ENCODE measurements at places on chromosomes 4 and X.
A peak's percentile ranks its signal among the peaks of the same experiment; 100 is the strongest.

DNA sequence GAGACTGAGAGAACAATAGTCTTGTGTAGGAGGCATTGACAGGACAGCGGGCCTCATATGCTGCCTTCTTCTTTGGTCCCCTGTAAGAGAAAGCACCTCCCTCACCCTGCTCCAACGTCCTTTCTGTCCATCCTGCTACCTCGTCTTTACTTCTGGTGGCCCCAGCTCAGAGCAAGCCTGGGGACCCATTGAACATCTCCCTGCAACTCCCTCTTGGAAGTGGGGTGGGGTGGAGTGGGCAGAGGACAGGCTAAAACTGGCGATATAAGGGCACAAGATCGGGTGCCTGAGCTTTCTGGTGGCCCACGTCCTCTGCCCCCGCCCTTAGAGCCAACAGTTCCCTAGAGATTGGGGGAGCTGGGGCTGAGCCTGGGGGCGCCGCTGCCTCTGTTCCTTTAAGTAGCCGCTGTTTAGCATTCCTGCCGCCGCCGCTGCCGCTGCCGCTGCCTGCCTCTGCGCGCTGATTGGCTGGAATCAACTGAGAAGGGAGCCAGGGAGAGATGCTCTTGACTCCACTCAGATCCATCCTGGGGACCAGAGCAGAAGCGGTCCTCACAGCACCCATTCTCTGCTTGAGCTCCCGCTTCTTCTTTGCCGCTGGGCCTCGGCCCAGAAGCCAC, at the start of gene DLG3:
Gene DLG3 (plus strand): TSS at position 510 of the 620 bp plus-strand sequence. CDS start 367 bp downstream, outside the sequence.
- DNase-seq: no peak

- no peak for DNase-seq
These were observed 252.6 kb downstream of the CBR4 start for GRCh38 chr4:168757500-168757899.

DNA sequence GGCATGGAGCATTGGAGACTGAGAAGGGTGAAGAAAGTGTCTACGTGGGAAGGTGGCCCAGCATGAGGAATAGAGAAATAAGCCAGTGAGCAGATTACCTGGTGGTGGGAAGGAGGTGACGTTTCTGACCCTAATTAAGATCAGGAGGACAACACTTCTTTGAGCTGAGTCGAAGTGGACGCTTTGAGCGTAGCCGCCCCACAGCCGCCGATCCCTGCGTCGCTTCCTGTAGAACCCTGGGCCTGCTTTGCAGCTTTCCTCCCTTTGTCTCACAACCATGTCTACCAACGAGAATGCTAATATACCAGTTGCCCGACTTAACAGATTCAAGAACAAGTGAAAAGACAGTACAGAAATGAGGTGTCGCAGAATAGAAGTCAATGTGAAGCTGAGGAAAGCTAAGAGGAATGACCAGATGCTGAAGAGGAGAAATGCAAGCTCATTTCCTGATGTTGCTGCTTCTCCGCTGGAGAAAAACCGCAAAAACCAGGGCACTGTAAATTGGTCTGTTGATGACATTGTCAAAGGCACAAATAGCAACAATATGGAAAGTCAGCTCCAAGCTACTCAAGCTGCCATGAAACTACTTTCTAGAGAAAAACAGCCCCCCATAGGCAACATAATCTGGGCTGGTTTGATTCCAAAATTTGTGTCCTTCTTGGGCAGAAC, 6.4 kb upstream of the ANTXR2 start:
- DNase-seq: peak; percentile 36

DNA sequence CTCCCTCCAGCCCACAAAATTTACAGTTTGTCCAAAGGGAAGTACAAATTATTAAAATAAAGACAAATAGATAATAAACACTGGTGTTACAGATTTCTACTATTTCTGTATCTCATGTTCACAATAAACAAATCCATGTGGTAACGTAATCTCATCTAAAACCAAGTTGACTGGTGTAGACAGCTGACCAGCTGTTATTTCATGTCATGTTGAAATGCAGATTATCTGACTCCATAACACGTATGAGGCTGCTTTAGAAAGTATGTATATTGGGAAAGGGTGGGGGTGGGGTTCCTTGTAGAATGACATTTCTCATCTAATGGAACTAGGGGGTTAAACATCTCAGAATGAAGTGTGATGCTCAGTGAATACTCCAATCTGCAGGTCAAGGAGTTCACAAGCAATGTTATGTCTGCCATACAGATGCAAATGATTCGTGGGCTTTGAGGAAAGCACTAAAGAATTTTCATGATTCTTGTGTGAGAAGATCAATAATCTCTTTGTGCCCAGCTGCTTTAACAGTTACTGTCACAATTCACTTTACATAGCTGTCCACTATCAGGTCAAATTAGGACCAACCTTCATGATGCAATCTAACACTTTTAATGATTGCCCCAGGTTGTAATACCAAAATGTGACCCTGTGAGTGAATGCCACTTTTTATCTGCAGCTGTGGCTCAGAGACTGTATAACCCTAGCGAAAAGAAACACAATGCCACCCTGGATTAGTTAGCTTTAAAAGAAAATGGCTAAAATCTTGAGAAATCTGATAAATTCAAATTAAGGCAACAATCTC, 114.0 kb downstream of the ENOX2 start:
- DNase-seq: no peak

DNA sequence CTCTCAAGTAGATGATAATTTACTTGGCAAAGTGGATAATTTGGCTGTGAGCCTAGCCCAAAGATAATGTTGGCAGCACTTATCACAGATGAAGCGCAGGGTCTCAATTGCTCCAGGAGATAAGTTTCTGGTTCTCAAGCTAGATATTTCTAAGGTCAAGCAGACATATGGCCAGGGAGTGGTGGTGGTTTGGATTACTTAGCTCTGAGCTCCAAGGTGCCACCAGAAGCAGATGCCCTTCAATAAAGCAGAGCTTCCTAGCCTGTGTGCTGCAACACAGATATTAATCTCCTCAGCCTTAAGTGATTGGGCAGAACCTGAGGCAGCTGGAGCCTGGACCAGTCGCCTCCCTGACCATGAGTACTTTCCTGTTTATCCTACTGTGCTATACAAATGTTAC, 79.2 kb upstream of the NALF2 start:
- DNase-seq: no peak

DNA sequence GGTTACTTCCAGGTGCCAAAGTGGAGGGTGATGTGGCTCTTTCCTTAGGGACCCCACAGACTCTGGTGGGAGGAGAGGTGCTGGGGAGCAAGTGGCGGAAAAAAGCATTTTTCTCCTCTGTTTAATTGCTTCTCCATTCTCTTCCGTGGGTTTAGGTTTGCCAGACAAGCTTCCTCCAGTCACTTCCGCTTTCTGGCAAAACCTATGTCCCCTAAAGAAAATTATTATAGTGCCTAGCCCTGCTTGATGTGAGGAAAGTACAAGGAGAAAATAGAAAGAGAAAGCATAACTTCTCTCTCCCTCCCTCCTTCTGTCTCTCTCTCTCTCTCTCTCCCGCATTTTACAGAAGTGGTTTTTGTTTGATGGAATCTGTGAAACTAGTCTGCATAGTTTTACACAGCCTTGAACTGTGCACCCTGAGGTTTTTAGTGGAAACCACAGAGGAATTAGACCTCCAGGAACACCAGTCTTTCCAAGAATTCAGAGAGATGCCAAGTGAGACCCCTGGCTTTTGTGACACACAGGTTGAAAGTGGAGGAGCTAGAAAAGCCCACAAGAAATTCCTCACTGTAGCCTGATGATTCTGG, 231.1 kb upstream of the ANXA3 start:
- DNase-seq: peak; percentile 63

- peak; percentile 66 for DNase-seq
These were observed 694 bp downstream of the PDS5A start for GRCh38 chr4:39976945-39977488.

DNA sequence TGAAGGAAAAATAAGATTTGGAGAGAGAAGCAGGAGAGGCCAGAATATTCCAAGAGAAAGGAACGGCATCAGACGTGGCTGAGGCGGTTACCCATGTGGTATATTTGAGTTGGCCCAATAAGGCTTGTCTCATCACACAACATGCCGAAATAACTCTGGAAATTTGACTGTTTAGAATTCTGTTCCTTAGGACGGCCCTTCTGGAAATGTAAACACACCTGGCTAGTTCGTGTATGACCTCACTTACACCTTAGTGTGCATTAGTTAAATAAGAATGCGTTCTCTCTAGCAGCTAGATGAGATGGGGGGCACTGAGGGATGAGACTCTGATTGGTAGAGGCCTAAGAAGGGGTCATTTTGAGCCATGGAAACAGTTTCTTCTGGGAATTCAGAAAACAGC, 33.2 kb upstream of the PLAC1 start:
- no peak for DNase-seq

- DNase-seq: no peak
These were observed 7.4 kb downstream of the DMP1 start for GRCh38 chr4:87657525-87657924.

DNA sequence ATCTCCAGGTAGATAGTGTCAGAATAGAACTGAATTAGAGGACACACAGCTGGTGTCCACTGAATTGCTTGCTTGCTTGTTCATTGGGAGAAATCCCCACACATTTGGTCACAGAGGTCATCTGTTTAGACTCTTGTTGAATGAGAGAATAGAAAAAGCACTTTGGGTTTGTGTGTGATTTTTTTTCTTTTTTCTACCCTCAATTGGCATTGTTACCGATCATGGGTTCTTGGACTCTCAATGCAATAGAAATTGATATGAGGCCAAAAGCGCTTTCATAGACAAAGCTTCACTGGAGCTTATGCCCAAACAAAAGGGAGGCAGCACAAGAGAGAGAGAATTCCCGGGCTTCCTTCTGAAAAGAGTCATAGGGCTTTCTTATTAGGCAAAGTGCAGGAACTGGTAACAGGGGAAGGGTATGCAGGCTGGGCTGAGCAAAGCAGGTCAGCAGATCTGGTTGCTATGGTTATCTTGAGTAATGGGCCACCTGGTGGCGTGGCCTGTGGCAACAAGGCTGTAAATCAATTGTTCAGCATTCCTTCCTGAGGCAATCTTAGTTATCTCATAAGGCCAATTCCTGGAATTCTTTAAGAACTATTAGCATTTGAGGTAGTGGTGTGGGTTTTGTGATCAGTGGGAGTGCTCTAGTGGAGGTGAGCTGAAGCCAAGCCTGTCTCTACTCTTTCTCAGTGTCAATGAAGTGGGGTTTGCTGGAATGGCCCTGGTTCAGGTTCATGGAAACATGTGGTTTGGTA, 5.3 kb upstream of the GPR82 start:
- no peak for DNase-seq

DNA sequence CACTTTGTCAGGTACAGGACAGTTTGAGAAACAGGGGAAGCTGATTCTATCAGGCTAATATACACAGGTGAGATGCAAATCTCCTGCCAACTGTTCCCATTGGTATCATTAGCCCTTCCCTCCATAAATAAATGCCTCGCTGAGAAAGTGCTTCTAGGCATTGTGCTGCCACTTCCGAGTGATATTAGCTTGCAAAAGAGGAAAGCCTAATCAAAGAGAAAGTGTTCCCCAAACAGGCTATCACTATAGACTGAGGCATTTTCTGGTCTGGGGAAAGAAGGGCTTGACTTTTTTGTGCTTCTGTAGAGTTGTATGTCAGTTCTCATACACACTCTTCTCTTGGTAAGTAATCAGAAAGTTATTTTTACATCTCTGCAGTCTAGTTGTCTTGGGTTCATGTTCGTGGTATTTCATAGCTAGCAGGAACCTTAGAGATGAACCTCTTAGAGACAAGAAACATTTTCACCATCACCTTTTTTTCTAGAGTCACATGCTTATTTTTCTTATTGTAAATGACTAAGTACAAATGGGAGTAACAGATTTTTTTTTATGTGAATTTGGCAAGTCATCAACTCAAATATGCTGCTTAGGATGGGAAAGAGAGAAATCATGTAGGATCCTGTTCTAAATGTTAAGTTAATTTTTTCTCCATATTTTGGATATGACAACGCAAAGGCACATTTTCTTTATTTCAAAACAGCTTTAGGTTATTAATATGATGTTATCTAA, 1009.8 kb downstream of the ADGRL3 start:
- DNase-seq: no peak

GRCh38 chrX:105745863-105746262, 76.5 kb upstream of the NRK start:
- DNase-seq: no peak

DNA sequence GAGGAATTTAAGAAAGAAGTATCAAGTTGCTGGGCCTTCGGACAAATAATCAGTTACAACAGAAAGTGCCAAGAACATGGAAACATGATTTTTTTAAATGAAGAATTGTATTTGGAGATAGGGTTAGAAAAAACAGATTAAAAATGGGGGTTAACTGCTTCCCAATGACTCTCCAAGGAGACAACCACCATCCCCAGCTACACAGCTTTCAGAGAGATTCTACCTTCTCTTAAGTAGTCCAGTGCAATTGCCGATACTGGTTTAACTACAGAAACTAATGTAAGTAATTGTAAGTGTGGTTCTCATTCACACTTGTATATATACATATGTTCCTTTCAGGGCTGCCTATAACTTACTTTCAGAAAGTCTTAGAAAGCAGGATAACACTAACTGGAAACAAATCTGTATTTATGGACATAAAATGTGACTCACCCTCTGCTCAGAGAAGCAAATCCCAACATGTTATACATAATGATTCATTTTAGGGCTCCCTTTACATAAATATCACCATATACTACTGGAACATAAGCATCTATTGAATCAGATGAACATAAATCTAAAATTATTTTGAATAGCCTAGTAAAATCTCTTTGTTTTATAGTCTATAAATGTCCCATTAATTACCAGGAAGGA, 248.9 kb upstream of the UGT8 start:
- no peak for DNase-seq

GRCh38 chr4:112311516-112311915, 14.3 kb downstream of the ALPK1 start:
- DNase-seq: no peak

GRCh38 chr4:108180513-108180912, 11.8 kb upstream of the LEF1 start:
- no peak for DNase-seq

- DNase-seq: no peak
These were observed 17.8 kb upstream of the CXCL3 start for GRCh38 chr4:74056114-74056857.

DNA sequence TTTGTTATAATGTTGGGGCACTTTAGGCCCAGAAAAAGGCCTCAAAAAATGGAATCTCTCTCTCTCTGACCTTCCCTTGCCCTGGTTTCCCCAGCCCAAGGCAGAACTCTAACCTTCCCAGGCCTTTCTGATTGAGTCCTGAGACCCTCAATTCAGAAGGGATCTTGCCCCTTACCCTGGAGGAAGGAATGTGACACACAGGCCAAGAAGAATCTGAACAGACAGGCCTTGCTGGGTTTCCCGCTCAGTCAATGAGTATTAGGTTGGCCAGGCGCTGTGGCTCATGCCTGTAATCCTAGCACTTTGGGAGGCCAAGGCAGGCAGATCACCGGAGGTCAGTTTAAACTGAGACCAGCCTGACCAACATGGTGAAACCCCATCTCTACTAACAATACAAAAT, 27.6 kb downstream of the ELOVL6 start:
- DNase-seq: no peak

- DNase-seq: no peak
These were observed 541.5 kb downstream of the PCDH7 start for GRCh38 chr4:31261632-31262031.

GRCh38 chr4:113116414-113117357, 67.2 kb downstream of the ANK2 start:
- no peak for DNase-seq
